Suppressor macrophage (primary cell): ENCODE measurements at places on chromosomes 1 and 21.

DNA sequence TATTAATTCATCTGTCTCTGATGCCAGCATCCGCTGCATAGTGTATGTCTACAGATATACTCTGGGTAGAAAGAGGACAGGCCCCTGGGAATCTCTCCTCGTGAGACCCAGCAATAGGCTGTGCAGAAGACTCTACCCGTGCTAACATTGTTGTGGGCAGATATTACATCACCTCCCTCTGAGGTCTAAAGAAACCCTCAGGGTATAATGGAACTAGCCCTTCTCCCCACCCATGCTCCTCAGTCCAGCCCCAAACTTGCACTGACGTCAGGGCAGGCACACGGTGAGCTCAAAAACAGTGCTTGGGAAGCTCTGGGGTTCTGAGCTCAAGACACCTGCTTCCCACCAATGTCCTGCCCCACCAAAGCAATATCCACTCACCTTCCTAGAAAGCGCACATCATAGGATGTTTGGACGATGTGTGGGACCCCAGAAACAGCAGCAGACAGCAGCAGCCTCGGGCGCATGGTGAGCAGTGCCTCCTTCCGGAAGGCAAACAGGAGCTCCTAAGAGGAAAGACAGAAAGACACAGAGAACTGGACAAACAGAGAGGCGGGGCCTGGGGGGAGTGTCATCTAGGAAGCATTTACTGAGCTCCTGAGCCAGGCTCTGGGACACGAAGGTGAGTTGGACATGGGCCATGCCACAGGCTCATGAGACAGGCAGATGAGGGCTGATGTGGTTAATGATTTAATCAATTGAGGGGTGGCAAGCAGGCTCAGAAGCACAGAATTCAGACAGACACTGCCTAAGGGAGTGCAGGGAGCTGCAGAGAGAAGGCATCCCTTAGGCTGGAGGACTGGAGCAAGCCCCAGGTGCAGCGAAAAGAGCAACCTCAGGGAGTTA is 4.8 kb downstream of the OVGP1 start:
- no peak for DNase-seq

GRCh38 chr21:29914326-29914725 is 25.5 kb downstream of the GRIK1 start:
- no peak for DNase-seq

DNA sequence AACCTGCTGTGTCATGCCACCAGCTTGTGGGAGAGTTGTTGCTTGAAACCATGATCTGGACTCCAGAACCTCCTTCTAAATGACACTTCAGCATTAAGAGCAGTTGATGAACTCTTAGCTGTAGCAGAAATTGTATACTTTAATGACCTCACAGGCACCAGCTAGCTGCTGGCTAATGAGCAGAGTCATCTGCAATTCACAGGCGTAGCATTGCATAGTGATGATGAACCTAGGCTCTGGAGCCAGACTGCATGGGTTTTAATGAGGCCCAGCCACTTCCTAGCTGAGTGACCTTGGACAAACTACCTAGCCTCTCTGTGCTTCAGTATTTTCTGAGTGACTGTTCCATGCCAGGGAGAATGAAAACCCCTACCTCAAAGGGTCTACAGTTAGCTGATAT is 407.1 kb downstream of the LMO4 start:
- no peak for DNase-seq

DNA sequence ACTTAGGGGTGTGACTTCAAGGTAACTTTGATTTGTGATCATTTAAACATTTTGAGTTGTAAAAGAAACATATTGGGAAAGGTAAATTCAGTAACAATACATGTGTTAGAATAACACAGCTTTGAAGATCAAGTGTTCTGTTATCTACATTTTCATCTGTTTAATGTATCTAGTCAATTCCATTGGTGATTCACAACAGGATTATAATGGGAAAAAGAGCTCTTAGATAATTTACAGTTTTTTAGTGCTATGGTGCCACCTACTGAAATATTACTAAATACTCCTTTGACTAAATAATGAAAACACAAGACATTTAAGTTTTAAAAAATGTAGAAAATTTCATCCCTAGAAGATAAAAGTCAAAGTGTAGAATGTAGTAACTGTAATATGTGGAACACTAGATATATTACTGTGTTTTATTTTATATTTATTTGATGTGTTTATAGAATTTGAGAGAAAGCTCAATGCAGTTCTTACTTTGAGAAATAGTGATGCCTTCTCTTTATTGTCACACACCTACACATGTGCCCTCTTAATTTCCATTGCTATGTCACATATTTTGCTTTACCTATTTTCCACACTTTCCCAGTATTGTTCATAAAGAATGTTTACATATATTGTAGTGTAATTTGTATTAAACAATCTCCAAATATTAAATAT is 47.4 kb downstream of the PTPRC start:
- DNase-seq = peak; percentile 68

DNA sequence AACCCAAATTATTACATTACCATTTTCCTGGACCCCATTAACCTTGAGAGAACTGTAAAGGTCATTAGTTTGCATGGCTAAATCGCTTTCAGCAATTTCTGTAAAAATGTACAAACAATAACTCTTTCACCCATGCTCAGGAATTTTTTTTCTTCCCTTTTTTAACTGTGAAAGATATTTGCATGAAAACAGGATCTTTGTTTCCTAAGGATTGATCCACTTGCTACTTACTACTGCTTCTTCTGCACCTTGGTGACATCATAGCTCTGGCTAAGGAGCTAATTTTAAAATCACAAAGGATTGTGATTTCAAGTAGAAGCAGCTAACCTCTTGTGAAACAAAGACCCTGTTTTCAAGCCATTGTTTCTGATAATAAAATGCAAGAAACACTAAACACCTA is 274.6 kb upstream of the ESRRG start:
- no peak for DNase-seq

- DNase-seq = no peak
Measured at GRCh38 chr1:110471131-110471530, 20.2 kb downstream of the PROK1 start.

DNA sequence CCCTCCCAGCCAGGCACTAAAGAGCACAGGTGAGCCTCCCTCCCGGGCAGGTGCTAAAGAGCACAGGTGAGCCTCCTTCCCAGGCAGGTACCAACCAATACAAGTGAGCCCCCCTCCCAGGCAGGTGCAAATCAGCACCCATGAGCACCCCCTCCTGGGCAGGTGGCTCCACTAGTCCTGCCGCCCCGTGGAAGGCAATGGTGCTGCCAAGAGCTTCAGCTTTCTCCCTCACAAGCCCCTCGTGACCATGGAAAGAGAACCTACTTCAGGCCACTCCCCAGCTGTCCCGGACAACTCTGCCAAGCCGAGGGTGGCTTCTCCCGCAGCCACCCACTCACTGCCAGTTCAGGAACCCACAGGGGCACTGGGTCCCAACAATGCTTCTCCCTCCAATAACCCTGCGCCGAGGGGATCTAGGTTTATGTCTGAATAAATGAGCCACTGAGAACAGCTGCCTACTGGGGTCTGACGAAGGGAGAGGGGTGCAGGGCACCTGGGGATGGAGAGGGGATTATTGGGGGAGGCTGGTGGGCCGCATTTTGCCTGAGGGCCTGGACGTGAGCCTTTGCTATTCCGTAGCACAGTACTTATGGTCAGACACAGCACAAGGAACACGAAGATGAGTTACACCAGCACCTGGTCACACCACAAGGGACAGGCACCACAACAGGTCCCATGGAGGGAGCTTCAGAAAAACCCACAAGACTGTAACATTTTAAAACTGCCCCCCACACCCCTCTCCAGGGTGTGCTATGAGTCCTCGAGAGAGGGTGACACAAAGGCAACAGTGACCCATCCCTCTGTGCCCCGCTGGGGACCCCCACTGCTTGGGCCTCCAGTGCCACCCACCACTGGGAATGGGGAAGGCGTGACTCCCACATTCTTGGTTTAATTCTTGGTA is 46.3 kb downstream of the PRDM15 start:
- no peak for DNase-seq

- DNase-seq = no peak
Measured at GRCh38 chr1:162822391-162823200, 32.1 kb downstream of the HSD17B7 start.
